Urinary bladder (tissue), 4 donors: ENCODE measurements at places on chromosomes 7 and 10.

DNA sequence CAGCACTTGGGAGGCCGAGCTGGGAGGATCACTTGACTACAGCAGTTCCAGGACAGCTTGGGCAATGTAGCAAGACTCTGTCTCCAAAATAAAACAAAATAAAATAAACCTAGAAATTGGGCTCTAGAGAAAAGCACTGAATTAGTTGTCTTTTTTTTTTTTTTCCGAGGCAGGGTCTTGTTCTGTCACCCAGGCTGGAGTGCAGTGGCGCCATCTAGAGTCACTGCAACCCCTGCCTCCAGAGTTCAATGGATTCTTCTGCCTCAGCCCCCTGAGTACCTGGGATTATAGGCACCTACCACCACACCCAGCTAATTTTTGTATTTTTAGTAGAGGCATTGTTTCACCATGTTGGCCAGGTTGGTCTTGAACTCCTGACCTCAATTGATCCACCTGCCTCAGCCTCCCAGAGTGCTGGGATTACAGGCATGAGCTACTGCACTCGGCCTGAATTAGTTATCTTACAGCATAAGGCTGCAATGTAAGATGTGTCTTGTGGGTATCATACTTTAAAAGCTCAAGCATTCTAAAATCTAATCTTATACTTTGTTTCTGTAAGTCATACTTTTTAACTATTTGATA, 12.8 kb downstream of the MEIG1 start:
- no peak for DNase-seq

DNA sequence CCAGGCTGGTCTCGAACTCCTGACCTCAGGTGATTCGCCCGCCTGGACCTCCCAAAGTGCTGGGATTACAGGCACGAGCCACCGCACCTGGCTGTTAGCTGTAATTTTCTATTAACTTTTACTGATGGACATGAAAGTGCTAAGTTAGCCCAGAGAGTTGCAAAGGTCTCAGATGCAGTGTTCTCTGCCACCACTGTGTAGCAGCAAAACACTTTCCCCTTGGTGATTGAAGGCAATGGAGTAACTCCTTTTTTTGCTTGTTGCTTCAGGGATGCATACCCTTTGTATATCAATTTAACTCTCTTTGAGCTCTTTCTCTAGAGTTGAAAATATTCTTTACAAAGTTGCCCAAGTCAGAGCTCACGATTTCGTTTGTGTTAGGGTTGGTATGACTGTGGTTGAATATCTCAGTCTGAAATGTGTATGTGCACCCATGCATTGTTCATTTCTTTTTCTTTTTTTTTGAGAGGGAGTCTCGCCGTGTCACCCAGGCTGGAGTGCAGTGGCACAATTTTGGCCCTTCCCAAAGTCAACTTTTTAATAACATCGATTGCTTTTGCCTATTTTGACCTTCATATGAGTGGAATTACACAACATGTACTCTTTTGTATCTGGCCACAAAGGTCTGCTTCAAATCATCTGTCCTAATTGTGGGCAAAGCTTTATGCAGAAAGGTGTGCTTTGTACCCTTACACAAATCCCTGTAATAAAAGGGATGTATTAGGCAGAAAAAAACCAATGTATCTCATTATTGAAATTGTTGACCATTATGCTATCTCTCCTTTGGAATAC, 52.6 kb downstream of the GTF2I start:
- DNase-seq: no peak

- DNase-seq: no peak
Observed at GRCh38 chr10:74967911-74968666, 141.7 kb downstream of the KAT6B start.

DNA sequence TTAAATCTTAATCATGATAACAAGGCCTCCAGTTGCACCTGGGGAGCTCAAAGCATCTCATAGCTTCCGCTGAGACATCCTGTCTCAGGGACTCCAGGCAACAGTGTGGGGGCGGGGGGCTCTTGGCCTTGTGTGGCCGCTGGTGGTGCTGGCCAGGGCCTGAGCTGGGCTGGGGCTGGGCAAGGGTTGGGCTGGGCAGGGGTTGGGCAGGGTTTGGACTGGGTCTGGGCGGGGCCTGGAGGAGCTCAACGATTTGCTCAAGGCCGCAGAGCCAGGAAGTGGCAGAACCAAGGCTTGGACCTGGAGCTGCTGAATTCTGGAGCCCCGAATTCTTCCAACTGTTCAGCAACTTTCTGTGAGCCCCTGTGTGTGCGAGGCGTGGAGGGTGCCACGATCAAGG, 37.9 kb upstream of the PSMG3 start:
- no peak for DNase-seq

DNA sequence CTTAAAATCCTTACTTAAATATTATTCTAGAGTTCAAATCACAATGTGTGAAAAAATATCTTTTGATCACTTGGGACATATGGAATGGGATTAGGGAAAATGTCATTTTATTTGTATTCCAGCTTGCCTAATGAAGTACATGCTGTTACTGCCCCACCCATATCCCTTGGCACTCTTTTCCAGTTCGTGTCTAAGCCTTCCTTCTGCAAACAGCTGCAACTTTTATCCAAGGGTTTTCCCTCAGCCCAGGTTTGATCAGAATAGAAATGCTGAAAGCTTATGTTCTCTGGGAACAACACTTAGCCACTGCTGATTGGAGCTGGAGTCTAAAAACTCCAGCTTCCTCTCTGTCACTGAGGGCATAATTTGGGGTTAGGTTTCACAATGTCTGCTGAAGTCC, 214.1 kb upstream of the FAM3C start:
- no peak for DNase-seq

- no peak for DNase-seq
Observed at GRCh38 chr10:132774902-132775863, 10.8 kb downstream of the NKX6-2 start.

- DNase-seq: no peak
Observed at GRCh38 chr7:146772601-146773000, 656.0 kb downstream of the CNTNAP2 start.

- no peak for DNase-seq
Observed at GRCh38 chr10:110576220-110576619, 8.7 kb downstream of the SMC3 start.

- no peak for DNase-seq
Observed at GRCh38 chr7:107659666-107660065, 962 bp upstream of the SLC26A4 start.

- DNase-seq: no peak
Observed at GRCh38 chr10:93894516-93895378, 969 bp downstream of the SLC35G1 start.

DNA sequence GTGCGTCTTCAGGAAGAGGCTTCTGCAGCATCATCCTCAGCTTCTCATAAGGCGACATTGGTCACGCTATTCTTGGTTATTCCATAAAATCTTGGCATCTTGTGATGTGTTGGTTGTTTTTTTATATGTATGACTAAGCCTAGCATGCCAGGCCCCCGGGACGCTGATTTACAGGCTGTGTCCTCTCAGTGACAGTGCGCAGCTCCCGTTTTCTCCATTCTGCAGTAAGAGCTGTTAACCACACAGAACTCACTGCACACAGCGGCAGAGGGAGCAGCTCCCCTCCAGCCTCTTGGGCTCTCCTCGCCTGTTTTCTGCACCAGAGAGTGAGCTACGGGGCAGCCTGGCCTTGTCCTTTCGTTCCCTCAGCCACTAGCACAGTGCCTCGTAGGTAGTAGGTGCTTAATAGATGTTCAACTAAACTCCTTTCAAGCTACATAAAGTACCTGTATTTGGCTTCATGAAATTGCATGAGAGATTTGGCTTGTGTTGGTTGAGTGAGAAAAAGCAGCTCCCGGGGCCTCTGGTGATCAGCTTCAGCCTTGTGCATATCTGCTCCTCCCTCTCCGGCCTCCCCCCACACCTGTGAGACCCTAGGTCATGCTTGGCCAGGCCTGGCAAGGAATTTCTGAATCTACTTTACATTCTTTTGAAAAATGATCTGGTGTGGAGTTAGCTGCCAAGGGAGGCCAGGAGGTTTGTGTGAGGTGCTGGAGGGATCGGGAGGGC, 116.2 kb downstream of the WDR37 start:
- no peak for DNase-seq

- DNase-seq: no peak
Observed at GRCh38 chr10:133069033-133069525, 18.6 kb upstream of the ADGRA1 start.

GRCh38 chr7:105723572-105723971, 142.3 kb upstream of the EFCAB10 start:
- no peak for DNase-seq

GRCh38 chr7:38539477-38540081, 91.6 kb downstream of the AMPH start:
- no peak for DNase-seq

- DNase-seq: no peak
Observed at GRCh38 chr7:133869556-133869955, 257.6 kb upstream of the LRGUK start.

- DNase-seq: no peak
Observed at GRCh38 chr10:114859222-114859621, 37.6 kb downstream of the FHIP2A start.

- no peak for DNase-seq
Observed at GRCh38 chr7:129436335-129436923, 2.2 kb downstream of the STRIP2 start.

DNA sequence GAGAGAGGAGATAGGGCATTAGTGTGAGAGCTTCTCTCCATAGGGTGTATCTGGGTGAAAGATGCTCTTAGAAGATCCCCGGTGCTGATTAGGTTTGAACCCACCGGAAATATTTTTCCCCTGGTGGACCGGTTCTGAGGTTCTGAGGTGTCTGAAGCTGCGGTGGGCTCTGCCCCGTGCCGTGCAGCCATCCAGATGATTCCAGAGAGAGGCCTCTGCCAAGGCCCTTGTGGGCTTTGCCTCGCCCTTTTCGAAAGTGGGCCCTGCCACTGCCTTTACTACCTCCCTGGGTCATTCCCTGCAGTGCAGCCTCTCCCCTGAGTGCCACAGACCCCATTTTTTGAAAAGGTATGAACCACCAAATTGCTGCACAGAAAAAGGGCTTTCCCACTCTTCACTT, 2.8 kb downstream of the GIMAP8 start:
- no peak for DNase-seq

DNA sequence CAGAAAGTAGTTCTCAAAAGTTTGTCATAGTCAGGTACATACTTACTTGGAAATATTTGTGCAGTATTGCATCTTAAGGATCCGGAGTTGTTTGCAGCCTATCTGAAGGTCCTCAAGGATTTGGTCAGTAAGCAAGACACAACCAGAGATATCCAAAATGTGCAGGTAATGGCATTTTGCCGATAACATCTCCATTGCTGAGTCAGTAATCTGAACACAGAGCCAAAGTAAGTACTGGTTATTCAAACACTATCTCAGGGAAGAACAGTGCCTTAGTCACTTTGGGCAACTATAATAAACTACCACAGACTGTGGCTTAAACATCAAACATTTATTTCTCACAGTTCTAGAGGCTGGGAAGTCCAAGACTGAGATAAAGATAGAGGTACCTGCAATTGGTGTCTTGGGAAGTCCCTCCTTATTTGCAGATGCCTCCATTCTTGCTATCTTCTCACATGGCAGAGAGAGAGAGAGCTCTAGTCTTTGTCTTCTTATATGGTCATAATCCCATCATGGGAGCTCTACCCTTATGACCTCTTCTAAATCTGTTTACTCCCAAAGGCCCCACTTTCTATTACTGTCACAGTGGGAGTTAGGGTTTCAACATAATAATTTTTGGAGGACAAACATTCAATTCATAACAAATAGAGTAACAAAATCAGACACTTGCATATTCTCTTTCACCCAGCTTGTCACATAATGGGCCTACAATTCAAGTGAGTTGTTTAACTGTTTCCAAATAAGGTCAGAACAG, 73.4 kb downstream of the FAM185A start:
- no peak for DNase-seq

GRCh38 chr10:80459047-80459865, 5.1 kb downstream of the TSPAN14 start:
- DNase-seq: no peak

DNA sequence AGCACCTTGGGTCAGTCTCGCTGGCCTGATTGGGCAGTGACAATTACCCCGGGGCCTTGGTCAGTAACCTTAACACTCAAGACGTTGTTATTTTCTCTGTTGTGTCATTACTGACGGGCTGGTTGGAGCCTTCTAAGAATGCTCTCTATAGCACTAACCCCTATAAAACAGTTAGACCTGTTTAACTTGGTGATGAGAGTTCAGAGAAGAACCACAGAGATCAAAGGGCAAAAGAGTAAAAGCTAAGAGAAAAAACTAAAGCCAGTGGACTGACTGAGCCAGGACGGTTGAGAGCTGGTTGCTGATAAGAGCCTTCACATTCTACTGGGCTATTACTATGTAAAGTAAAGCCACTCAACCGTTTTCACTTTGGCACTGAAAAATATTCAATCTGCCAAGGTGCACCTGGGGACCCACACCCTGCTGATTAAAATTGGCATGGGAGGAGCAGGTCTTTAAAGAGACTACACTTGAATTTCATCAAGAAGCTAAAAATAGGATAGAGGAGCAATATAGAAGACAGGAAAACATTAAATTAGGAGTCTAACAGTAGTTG, 13.6 kb upstream of the ITGB1 start:
- no peak for DNase-seq

DNA sequence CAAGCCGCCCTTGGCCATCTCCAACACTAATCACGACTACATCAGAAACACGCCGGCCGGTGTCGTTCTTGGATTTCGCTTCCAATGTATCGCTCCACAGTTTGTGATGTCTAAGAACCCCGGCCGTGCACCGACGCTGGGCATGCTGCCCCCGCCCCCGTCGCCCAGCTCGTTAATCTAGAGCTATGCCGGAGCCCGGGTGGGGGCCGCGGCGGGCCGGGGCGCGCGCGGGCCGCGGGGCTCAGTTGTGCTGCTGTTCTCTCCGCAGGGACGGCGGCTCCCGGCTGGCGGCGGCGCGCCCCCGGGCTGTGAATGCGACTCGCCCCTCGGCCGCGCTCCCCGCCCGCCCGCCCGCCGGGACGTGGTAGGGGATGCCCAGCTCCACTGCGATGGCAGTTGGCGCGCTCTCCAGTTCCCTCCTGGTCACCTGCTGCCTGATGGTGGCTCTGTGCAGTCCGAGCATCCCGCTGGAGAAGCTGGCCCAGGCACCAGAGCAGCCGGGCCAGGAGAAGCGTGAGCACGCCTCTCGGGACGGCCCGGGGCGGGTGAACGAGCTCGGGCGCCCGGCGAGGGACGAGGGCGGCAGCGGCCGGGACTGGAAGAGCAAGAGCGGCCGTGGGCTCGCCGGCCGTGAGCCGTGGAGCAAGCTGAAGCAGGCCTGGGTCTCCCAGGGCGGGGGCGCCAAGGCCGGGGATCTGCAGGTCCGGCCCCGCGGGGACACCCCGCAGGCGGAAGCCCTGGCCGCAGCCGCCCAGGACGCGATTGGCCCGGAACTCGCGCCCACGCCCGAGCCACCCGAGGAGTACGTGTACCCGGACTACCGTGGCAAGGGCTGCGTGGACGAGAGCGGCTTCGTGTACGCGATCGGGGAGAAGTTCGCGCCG, 1.9 kb downstream of the VWC2 start:
- DNase-seq: no peak
